ENCODE measurements at places on chromosomes 16 and 17.

GRCh38 chr16:83929811-83930555 lies 23.1 kb upstream of the OSGIN1 start:
- DNase-seq, result no peak

GRCh38 chr17:73423159-73423715 lies 111.4 kb upstream of the CDC42EP4 start:
- no peak for DNase-seq

- DNase-seq, result peak; percentile 20
Measured at GRCh38 chr17:63246344-63246743, 199.8 kb downstream of the CYB561 start.

- DNase-seq, result no peak
Measured at GRCh38 chr17:62706598-62707424, 79.3 kb downstream of the MRC2 start.

- DNase-seq, result no peak
Measured at GRCh38 chr17:45809499-45809898, 25.4 kb downstream of the CRHR1 start.

Data from amniotic stem cell (primary cell).